Right atrium auricular region (tissue), 2 donors: ENCODE measurements at places on chromosomes 6 and 20.

DNA sequence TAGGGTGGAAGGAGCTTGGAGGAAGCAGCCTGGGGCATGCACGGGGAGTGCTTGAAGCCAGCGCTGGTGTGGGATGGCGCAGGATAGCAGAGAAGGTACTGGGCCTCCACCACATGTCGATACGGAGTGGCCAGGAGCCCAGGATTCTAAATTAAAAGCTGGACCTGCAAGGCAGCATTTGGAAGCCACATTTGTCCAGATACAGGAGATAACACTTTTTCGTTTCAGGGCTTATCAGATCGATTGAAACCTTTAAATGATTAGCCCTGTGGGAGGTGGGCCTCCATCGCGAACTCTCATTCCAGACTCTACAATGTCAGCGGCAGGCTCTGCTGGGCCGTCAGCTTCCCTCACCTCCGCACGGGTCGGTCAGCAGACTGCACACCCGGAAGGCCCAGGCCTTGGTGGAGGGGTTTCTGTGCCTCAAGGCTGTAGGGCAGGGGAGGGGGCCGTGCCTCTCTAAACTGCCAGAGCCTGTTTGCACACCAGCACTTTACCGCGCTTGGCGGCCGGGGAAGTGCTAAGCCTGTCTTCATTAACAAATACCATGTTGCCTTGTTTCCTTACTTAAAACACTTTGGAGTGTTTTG is 17.9 kb downstream of the EDN3 start:
- H3K27me3 ChIP-seq: no peaks in the 10 kb centered on the region
- DNase-seq: no peak
- H3K36me3 ChIP-seq: no peaks in the 10 kb centered on the region
- no peak overlapping the region for H3K27ac ChIP-seq
- no peak overlapping the region for H3K4me3 ChIP-seq

DNA sequence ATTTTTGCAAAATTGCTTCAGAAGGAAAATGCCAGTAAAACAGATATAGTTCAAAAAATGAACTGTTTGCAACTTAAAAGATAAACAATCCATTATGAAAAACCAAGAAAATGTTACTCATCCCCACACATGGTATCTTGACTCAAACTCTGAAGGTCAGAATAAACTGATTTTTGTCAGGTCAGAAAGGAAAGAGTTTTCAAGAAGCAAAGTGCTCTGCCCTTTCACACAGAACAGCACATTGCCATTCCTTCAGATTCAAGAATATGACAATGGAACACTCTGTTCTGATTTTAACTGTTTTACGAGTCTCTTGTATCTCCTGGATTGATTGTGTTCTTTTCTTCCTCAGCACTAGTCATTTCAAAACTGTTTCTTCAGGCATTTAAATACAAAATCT is 33.8 kb upstream of the NT5E start:
- no peaks in the 10 kb centered on the region for H3K4me1 ChIP-seq
- no peak overlapping the region for H3K27ac ChIP-seq
- no peaks in the 10 kb centered on the region for H3K27me3 ChIP-seq
- H3K36me3 ChIP-seq: no peaks in the 10 kb centered on the region

GRCh38 chr20:52789716-52790115 is 182.4 kb upstream of the TSHZ2 start:
- H3K4me3 ChIP-seq: no peak overlapping the region
- no peaks in the 10 kb centered on the region for H3K27me3 ChIP-seq
- no peak overlapping the region for H3K27ac ChIP-seq
- DNase-seq: no peak
- H3K4me1 ChIP-seq: no peaks in the 10 kb centered on the region
- H3K36me3 ChIP-seq: no peaks in the 10 kb centered on the region

DNA sequence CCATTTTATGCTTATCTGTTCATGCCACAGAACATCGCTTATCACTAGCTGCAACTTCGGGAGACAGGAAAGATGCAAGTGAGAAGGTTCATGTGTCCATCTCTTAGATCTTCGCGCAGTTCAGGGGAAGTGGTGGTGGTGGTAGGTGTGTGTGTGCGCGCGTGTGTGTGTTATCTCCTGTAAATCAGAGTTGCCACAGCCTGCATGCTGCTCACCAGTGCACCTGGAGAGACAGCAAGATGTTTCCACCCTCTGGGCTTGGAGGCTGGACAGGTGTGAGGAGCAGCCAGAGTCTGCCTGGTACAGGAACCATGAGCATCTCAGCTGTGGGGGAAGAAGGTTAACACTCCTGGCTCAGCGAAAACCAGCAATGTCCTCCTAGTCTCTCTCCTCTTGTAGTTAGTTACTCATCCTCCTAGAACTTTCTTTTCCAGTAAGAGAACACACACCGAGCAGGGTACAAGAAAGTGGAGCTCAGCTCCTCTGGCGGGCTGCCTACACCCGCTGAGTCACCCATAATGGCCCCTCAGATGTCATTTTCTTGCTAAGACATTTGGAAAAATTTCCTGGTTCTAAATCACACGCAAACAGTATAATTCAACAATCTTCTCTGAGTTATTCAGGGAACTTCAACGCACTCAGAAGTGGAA is 5.1 kb upstream of the TUBB1 start:
- no peaks in the 10 kb centered on the region for H3K27me3 ChIP-seq
- peak; percentile 48 for DNase-seq

GRCh38 chr6:25899580-25900408 is 25.8 kb upstream of the SLC17A3 start:
- H3K27ac ChIP-seq: no peak overlapping the region
- H3K27me3 ChIP-seq: no peaks in the 10 kb centered on the region
- H3K4me3 ChIP-seq: no peak overlapping the region
- no peaks in the 10 kb centered on the region for H3K4me1 ChIP-seq
- no peaks in the 10 kb centered on the region for H3K36me3 ChIP-seq
- no peak for DNase-seq

- no peaks in the 10 kb centered on the region for H3K27me3 ChIP-seq
- H3K27ac ChIP-seq: no peak overlapping the region
- no peak overlapping the region for H3K4me3 ChIP-seq
Measured at GRCh38 chr6:149234051-149234962, 83.2 kb upstream of the TAB2 start.

- DNase-seq: no peak
- no peaks in the 10 kb centered on the region for H3K27me3 ChIP-seq
- no peaks in the 10 kb centered on the region for H3K4me1 ChIP-seq
- no peaks in the 10 kb centered on the region for H3K36me3 ChIP-seq
- H3K4me3 ChIP-seq: no peak overlapping the region
Measured at GRCh38 chr6:20678831-20679352, 144.6 kb downstream of the CDKAL1 start.

DNA sequence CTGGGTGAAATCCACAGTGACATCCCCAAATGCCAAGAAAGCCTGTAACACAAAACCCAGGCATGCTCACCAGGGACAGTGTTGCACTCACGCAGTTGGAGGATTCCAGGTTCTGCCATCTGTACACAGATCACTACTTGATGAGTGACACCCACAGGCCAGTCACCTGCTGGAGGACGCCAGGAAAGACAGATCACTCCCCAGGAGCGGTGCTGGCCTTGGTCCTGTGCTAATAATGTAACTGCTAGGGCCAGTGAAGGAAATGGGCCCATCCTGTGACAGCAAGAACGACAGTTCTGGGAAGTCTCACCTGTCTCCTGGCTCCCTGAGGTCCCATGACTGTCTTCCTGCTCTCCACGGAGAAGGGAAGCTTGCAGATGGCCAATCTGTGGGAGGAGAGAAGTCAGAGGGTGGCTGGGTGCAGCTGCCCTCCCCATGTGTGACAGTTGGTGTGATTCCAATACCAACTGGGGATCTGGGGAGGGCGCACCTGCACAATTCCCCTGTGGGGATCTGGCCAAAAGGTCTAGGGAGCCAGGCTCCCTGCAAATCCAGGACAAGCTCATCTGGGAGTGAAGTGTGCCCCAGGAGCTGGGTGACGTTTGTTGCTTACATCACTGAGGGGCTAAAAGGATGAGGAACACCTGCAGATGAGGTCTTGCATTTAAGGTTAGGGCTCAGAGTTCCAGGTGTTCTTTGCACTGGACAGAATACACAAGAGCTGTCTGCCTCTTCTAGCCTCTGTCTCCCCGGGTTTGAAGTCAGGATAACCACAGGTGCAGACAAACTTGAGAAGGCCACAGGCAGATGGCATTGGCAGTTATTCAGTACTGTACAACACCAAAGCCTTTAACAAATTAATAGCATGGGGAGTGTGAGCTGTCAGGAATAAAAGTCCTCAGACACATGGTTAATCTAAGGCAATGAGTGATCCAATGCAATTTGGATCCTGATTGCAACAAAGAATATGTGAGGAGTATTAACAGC is 10.3 kb downstream of the ZNF337 start:
- H3K27me3 ChIP-seq: no peaks in the 10 kb centered on the region
- H3K36me3 ChIP-seq: peaks cover 23% of the 10 kb centered on the region
- no peak overlapping the region for H3K27ac ChIP-seq
- no peak for DNase-seq
- H3K4me1 ChIP-seq: no peaks in the 10 kb centered on the region
- H3K4me3 ChIP-seq: no peak overlapping the region

GRCh38 chr6:112016320-112016719 is 37.6 kb upstream of the CCN6 start:
- H3K27ac ChIP-seq: peak overlapping the region; percentile 10
- DNase-seq: no peak
- H3K36me3 ChIP-seq: no peaks in the 10 kb centered on the region

GRCh38 chr6:2244261-2245102 is 923 bp downstream of the GMDS start:
- peaks cover 16% of the 10 kb centered on the region for H3K4me1 ChIP-seq
- H3K36me3 ChIP-seq: no peaks in the 10 kb centered on the region
- H3K27me3 ChIP-seq: no peaks in the 10 kb centered on the region
- H3K4me3 ChIP-seq: peak overlapping the region; percentile 97
- H3K27ac ChIP-seq: peak overlapping the region; percentile 85

DNA sequence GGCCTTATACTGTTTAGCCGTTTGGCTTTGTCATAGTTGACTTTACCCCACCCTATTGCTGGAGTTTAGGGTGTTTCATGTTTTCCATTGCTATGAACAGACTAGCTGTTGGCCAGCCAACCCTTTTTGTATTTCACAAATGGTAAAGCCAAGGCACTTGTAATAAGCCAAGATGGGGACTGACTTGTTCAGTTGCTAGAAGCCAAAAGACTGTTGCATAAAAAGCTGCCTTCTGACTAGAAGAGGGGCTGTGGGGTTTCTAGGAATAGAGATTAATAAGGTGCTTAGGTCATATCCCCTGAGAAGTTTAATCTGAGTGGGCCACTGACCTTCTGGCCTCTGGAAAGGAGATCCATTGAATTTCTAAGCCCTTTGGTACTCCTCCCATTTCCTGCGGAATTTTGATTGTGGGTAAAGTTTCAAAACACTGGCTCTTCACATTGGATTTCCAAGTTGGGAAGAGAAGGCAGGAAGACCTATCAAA is 211.1 kb downstream of the PLCB4 start:
- H3K36me3 ChIP-seq: no peaks in the 10 kb centered on the region
- peaks cover 46% of the 10 kb centered on the region for H3K4me1 ChIP-seq
- H3K27me3 ChIP-seq: no peaks in the 10 kb centered on the region
- H3K4me3 ChIP-seq: no peak overlapping the region
- no peak for DNase-seq
